ENCODE measurements at places on chromosomes 7 and 10. TPM values are rescaled to one million over a fixed set of nuclear protein-coding genes. Genes with fewer than 3 reads are reported as not detected.

- H3K36me3 ChIP-seq, result peaks cover 8% of the 10 kb centered on the region
- H3K27me3 ChIP-seq, result no peaks in the 10 kb centered on the region
- no peak overlapping the region for H3K27ac ChIP-seq
- no peaks in the 10 kb centered on the region for H3K4me1 ChIP-seq
- H3K4me3 ChIP-seq, result no peak overlapping the region
Observed at GRCh38 chr7:2387897-2388636, 15.3 kb upstream of the CHST12 start.

GRCh38 chr10:15540727-15541126 is 169.6 kb upstream of the FAM171A1 start:
- no peak for DNase-seq
- no peak overlapping the region for H3K4me3 ChIP-seq
- H3K27ac ChIP-seq, result no peak overlapping the region
- H3K27me3 ChIP-seq, result peaks cover 6% of the 10 kb centered on the region

DNA sequence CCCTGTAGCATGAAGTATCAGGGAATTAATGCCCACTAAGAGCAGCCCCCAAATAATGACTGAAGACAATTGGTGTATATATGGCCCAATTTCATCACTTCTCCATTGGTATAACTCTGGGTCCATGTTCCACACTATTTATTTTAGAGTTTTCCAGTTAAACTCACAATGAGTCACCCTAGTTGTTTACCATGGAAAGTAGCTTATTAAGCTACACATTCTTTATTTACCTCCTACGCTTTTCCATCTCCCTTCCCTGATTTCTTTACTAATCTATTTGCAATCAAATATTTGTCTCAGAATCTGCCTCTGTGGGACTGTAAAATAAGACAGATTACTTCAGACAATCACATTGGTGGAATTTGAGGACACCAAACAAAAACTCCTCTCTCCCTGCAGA is 655.6 kb downstream of the SORCS1 start:
- no peaks in the 10 kb centered on the region for H3K4me1 ChIP-seq
- H3K36me3 ChIP-seq, result no peaks in the 10 kb centered on the region
- no peak for DNase-seq

DNA sequence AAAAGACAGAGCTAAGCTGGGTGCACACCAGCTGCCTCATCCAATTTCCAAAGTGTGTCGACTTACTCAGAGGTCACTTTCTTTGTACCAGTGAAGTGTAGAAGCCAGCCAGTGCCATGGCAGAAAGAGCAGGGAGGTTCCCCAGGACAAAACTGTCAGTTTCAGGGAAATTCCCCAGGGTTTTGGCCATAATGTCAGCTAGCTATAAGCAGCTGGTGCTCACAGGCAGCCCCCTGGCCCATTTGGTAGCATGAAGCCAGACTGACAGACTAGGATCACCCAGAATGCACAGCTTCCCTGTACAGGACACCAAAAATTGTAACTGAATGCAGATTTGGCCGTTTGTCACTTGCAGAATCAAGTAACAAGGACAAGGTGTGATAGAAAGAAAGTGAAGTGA is 28.6 kb downstream of the MRPL32 start:
- no peak overlapping the region for H3K4me3 ChIP-seq
- H3K27me3 ChIP-seq, result no peaks in the 10 kb centered on the region
- no peak for DNase-seq
- no peaks in the 10 kb centered on the region for H3K36me3 ChIP-seq
- peaks cover 13% of the 10 kb centered on the region for H3K4me1 ChIP-seq

- DNase-seq, result no peak
- no peak overlapping the region for H3K27ac ChIP-seq
- no peaks in the 10 kb centered on the region for H3K27me3 ChIP-seq
- no peak overlapping the region for H3K4me3 ChIP-seq
- H3K4me1 ChIP-seq, result peaks cover 32% of the 10 kb centered on the region
Observed at GRCh38 chr7:50607524-50608125, 42.4 kb upstream of the DDC start.

GRCh38 chr7:74665296-74665938 is 7.9 kb downstream of the GTF2I start:
- H3K27ac ChIP-seq, result no peak overlapping the region
- peaks cover 26% of the 10 kb centered on the region for H3K4me1 ChIP-seq
- DNase-seq, result no peak
- H3K36me3 ChIP-seq, result peaks cover 47% of the 10 kb centered on the region
- H3K4me3 ChIP-seq, result no peak overlapping the region
- H3K27me3 ChIP-seq, result no peaks in the 10 kb centered on the region

- no peaks in the 10 kb centered on the region for H3K27me3 ChIP-seq
- no peak overlapping the region for H3K27ac ChIP-seq
- H3K4me1 ChIP-seq, result no peaks in the 10 kb centered on the region
- H3K4me3 ChIP-seq, result no peak overlapping the region
- DNase-seq, result no peak
- no peaks in the 10 kb centered on the region for H3K36me3 ChIP-seq
Observed at GRCh38 chr7:134289423-134289822, 27.3 kb downstream of the SLC35B4 start.

GRCh38 chr7:123727071-123727837 is 21.5 kb downstream of the WASL start:
- H3K4me3 ChIP-seq, result no peak overlapping the region
- DNase-seq, result no peak
- H3K27ac ChIP-seq, result no peak overlapping the region
- peaks cover 26% of the 10 kb centered on the region for H3K4me1 ChIP-seq
- H3K36me3 ChIP-seq, result peaks cover 13% of the 10 kb centered on the region
- no peaks in the 10 kb centered on the region for H3K27me3 ChIP-seq

GRCh38 chr10:10804061-10804460 is 213.6 kb upstream of the CELF2 start:
- no peak overlapping the region for H3K27ac ChIP-seq
- H3K27me3 ChIP-seq, result peaks cover under 1% of the 10 kb centered on the region
- H3K36me3 ChIP-seq, result no peaks in the 10 kb centered on the region
- no peak overlapping the region for H3K4me3 ChIP-seq

GRCh38 chr7:138338361-138338760 is 121.7 kb upstream of the TRIM24 start:
- H3K36me3 ChIP-seq, result no peaks in the 10 kb centered on the region
- H3K4me3 ChIP-seq, result no peak overlapping the region
- DNase-seq, result no peak
- no peaks in the 10 kb centered on the region for H3K4me1 ChIP-seq

- no peak overlapping the region for H3K27ac ChIP-seq
- peaks cover 7% of the 10 kb centered on the region for H3K27me3 ChIP-seq
- no peaks in the 10 kb centered on the region for H3K4me1 ChIP-seq
- DNase-seq, result no peak
Observed at GRCh38 chr10:69869291-69869961, 67.7 kb downstream of the COL13A1 start.

- H3K4me3 ChIP-seq, result no peak overlapping the region
- H3K27me3 ChIP-seq, result peaks cover 9% of the 10 kb centered on the region
- DNase-seq, result no peak
- no peaks in the 10 kb centered on the region for H3K4me1 ChIP-seq
Observed at GRCh38 chr10:23686722-23687121, 247.8 kb downstream of the OTUD1 start.

DNA sequence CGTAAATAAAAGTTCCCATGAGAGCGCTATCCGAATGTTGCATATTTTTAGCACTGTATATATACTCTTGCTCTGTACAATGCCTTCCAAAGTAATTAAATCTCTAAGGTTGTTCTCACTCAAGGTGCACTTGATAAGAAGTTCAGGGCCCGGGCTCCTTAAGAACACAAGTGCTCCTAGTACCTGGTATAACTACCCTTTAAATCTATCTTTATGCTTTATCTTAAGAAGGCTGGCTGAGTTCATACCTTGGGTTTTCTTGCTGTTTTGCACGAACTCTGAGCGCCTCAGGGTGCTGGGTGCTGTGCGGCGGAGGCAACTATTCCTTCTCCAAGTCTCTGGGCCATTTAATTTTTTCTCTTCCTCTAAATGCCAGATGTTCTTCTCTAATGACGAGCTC is 80.4 kb downstream of the DNMBP start:
- peaks cover 3% of the 10 kb centered on the region for H3K4me1 ChIP-seq
- no peak for DNase-seq
- H3K27ac ChIP-seq, result no peak overlapping the region
- no peaks in the 10 kb centered on the region for H3K36me3 ChIP-seq
- no peak overlapping the region for H3K4me3 ChIP-seq

GRCh38 chr10:83603708-83604107 is 535.6 kb upstream of the GHITM start:
- H3K36me3 ChIP-seq, result no peaks in the 10 kb centered on the region
- H3K4me3 ChIP-seq, result no peak overlapping the region
- H3K27ac ChIP-seq, result no peak overlapping the region
- H3K27me3 ChIP-seq, result no peaks in the 10 kb centered on the region

GRCh38 chr10:30392564-30392990 is 41.4 kb upstream of the MAP3K8 start:
- no peak overlapping the region for H3K27ac ChIP-seq
- peak; percentile 68 for DNase-seq
- H3K4me1 ChIP-seq, result peaks cover 14% of the 10 kb centered on the region
- H3K27me3 ChIP-seq, result peaks cover 22% of the 10 kb centered on the region
- no peaks in the 10 kb centered on the region for H3K36me3 ChIP-seq

DNA sequence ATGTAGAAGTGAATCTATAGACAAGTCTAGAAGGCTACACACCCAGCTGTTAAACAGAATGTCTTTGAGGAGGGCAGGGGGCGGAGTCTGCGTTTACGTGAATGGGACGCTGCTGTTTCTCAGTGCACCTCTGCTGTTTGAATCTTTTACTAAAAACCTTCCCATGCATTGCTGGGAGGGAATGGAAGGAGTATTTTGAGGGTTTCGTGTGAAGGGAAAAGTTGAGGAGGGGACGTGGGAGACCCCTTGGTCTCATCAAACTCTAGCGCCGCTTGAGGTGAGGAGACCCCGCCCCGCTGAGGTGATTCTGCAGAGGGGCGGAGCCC is 492 bp upstream of the VCL start:
- H3K4me3 ChIP-seq, result peak overlapping the region; percentile 96
- H3K27ac ChIP-seq, result peak overlapping the region; percentile 96
- H3K36me3 ChIP-seq, result peaks cover 14% of the 10 kb centered on the region
- no peak for DNase-seq

Gene FANK1
- 0.44 TPM for total RNA-seq

Gene PDK4
- not detected for total RNA-seq

Gene MPP7
- total RNA-seq, result 0.60 TPM

Gene CEP41
- total RNA-seq, result 15.9 TPM

Data from activated T-helper 2 cell treated with anti-CD3 and anti-CD28 coated beads, Interferon-gamma antibody, Interleukin-2, Interleukin-4, amounts not matched to agents 10 μg/mL and 5 μg/mL and 100 μg/mL, durations not matched to agents 14 hours and 24 hours and 36 hours (primary cell).